ENCODE measurements at places on chromosomes 5 and 9. TPM values are rescaled to one million over a fixed set of nuclear protein-coding genes. Genes with fewer than 3 reads are reported as not detected.

GRCh38 chr5:142290577-142291299, 34.1 kb downstream of the SPRY4 start:
- DNase-seq = no peak

DNA sequence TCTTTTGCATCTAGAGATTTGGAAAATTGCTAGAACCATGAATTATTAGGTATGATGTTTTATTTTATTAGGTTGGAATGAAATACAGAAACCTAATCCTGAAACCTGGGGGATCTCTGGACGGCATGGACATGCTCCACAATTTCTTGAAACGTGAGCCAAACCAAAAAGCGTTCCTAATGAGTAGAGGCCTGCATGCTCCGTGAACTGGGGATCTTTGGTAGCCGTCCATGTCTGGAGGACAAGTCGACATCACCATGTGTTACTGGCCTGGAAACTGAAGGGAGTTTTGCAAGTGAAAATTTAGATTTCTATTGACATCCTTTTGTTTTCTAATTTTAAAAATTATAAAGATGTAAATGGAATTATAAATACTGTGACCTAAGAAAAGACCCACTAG, 100.7 kb downstream of the NLN start:
- DNase-seq = no peak

TEX48 gene
- not detected for total RNA-seq

- no peak for DNase-seq
Measured at GRCh38 chr9:133374612-133375115, 1.2 kb downstream of the SURF4 start.

PCDHGB7 gene
- total RNA-seq = 19.7 TPM

- no peak for DNase-seq
Measured at GRCh38 chr9:115213818-115214334, 95.9 kb upstream of the TNC start.

DNA sequence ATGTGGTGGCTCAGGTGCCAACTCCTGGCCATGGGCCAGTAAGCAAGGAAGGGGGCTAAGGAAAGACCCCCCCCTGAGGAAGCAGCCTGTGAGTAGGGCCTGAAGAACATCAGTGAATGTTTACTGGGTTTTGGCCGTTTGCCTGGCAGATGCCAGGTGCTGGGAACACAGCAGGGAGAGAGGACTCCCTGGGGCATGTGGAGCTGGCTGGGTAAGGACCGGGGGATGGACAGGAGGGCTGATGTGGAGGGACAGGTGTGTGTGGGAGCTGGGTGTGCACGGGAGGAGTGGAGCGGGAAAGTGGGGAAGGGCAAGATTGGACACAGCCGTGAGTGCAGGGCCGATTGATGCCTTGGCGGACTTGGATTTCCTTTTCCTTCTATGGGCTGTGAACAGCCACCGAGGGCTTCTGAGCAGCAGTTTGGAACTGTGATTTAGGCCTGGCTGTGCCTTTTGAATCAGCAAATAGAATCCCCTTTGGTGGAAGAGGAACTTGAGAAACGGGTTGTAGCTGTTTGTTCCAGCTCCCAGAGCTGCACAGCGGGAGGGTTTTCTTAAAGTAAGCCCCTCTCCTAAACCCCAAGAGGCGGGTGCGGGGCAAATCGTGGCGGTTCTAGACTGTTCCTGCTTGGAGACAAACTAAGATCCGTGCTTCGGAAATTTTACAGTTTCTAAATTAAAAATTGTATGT, 3.1 kb downstream of the HMCN2 start:
- DNase-seq = peak; percentile 45

CDC14B gene
- 39.7 TPM for total RNA-seq

CD72 gene
- total RNA-seq = 3.0 TPM

DNA sequence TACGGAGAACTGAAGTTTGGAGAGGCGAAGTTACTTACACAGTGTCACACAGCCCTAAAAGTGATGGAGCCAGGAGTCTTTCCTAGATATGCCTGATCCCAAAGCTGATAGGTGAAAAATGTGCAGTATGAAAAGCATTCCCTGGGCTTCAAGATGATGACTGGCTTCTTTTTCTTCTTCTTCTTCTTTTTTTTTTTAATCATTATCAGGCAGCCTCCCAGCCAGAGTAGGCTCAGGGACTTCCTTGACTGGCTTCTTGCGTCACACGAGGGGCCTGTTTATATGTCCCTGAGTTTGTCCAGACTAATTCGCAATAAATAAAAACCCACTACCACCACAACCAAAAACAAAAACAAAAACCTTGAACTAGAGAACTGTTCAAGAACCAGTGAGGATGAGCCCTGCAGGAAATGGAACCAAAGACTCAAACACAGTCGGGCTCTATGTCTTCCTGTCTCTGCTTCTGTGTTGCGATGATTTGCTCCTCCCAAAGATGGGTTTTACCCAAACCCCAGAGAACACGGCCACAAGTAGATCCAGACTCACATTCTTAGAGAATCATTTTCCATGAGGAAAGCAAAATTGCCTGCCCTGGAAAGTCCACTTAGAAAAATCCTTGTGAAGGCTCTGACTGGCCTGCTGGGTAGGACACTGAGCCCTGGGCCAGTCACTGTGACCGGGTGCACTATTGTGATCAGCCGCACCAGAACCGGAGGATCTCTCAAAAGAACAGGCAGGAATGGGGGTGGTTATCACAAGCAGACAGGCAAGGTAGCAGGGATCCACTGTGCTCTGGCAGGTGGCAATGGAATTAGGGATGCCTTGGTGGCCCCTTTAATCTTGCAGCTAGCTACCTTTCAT, 38.0 kb upstream of the ADAM19 start:
- DNase-seq = no peak

DNA sequence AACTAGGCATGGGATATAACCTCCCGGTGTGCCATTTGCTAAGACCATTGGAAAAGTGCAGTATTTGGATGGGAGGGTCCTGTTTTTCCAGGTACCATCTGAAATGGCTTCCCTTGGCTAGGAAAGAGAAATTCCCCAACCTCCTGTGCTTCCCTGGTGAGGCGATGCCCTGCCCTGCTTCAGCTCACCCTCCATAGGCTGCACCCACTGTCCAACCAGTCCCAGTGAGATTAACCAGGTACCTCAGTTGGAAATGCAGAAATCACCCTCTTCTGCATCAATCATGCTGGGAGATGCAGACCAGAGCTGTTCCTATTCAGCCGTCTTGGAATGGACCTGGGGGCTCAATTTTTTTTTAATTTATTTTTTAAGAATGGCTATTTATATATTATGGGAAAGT, 254.8 kb downstream of the SGCD start:
- DNase-seq = no peak

DNA sequence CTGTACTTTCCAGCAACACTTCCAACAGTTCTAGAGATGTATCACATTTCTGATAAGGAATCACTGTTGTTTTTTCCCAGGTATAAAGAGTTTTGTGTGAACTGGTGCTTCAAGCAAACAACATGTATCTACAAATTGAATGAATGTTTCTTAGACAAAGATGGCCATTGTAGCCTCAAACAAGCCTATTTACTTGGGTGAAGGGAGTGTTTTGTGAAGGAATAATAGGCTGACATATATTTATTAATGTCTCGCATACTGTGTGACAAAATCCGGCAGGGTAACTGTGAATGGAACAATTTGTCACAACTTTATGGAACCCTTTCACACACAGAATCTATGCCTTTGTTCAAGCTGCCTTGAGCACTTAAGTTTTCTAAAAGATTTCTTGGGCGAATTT, 24.8 kb upstream of the DAB2 start:
- no peak for DNase-seq

GRCh38 chr9:7936163-7936562, 136.6 kb upstream of the DMAC1 start:
- no peak for DNase-seq

DNA sequence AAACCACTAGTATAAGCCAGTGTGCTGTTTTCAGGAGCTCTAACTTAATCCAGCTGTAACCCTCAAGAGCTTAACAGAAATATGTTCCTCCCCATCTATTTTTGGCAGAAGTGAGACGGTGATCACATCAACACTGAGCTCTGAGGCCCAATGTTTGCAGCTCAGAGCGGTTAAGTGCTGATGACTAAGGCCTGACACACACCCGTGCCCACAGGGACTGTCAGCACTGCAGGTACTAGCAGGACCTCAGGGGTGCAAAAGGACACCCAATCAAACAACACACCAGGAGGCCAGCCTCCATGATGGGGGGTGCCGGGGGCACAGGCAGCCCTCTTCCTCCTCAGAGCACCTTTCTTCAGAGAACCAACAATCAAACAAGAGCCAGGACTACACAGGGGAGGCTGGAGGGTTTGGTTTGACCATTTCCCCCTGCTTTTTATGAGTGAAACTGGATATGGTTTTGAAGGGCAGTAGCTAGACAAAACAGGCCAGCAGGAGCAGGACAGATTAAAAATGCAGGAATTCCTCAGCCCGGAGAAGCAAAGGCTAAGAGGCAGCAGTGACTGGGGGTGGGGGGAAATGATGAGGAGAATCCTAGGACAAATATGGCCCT, 61.3 kb downstream of the RAPGEF1 start:
- DNase-seq = peak; percentile 64

ABO gene
- 32.6 TPM for total RNA-seq

DNA sequence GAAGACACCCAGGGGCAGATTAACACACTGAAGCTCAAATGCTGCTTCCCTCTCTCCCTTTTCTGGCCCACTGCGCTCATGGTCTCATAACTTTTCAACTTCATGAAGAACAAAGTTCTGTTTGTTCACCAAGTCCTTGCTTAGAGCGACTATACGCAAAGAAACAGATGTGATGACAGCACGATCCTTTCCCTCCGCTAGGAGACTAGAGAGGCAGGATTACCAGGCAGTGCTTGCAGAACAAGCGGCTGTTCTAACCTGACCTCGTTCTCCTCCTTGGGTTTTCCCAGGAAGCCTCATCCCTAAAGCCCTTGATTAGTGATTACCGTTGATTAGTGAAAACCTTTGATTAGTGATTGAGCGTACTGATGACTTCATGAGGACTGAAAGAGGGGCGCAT, 649.9 kb downstream of the IRX1 start:
- DNase-seq = no peak

- DNase-seq = no peak
Measured at GRCh38 chr5:1827025-1827885, 26.0 kb downstream of the NDUFS6 start.

DNA sequence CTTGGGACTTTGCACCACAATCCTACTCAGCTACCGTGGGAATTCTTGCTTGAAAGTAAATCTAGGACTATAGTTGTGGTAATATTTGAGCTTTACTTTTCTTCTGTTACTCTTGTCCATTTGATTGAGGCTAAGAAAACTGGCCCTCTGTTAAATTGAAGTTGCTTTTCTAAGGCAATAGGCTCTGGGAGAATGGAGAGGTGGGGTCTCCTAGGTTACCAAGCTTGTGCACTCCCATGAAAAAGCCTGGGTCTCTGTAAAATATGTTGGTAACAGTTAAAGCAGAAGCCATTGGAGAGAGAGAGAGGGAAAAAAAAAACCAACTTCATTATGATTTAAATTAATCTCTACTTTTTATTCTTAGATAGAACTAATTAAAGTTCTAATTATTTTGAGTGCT, 68.6 kb downstream of the RAI14 start:
- no peak for DNase-seq

- DNase-seq = no peak
Measured at GRCh38 chr9:128551657-128552152, 682 bp upstream of the SPTAN1 start.

NFX1 gene
- 65.3 TPM for total RNA-seq

- DNase-seq = no peak
Measured at GRCh38 chr5:168660691-168661090, 81.5 kb upstream of the PANK3 start.

- DNase-seq = no peak
Measured at GRCh38 chr5:133890314-133890713, 78.1 kb downstream of the C5orf15 start.

SLC36A3 gene
- not detected for total RNA-seq

SLC6A3 gene
- not detected for total RNA-seq

CCDC192 gene
- total RNA-seq = 1.3 TPM

GRCh38 chr5:79301046-79301712, 65.2 kb downstream of the JMY start:
- DNase-seq = no peak

GRCh38 chr5:21688655-21689054, 1164.5 kb downstream of the CDH12 start:
- DNase-seq = no peak

- DNase-seq = no peak
Measured at GRCh38 chr5:177355868-177356168, 1.9 kb upstream of the RGS14 start.

GRCh38 chr5:91212714-91213092, 170.4 kb downstream of the ARRDC3 start:
- no peak for DNase-seq

IL31RA gene
- not detected for total RNA-seq

TMEM171 gene
- total RNA-seq = 74.6 TPM

DNA sequence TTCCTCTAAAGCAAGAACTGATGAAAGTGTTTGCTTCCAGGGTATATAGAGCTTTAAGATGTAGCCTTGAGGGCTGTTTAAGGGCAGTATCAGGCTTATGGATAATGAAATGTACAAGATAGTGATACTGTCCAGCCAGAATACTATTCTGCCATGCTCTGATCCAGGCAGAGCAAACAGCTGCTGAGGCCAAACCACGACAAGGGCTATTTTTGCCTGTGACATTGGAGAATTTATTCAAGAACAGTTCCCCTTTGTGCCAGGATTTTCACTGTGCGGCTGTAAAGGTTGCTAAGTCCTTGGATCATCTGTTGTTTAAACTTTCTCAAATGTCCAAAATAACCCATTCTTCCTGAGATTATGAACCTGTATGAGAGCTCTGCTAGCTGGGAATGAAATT, 70.4 kb downstream of the OTP start:
- no peak for DNase-seq

GRCh38 chr9:3608011-3608410, 82.2 kb upstream of the RFX3 start:
- DNase-seq = no peak

C7 gene
- 108 TPM for total RNA-seq

DNA sequence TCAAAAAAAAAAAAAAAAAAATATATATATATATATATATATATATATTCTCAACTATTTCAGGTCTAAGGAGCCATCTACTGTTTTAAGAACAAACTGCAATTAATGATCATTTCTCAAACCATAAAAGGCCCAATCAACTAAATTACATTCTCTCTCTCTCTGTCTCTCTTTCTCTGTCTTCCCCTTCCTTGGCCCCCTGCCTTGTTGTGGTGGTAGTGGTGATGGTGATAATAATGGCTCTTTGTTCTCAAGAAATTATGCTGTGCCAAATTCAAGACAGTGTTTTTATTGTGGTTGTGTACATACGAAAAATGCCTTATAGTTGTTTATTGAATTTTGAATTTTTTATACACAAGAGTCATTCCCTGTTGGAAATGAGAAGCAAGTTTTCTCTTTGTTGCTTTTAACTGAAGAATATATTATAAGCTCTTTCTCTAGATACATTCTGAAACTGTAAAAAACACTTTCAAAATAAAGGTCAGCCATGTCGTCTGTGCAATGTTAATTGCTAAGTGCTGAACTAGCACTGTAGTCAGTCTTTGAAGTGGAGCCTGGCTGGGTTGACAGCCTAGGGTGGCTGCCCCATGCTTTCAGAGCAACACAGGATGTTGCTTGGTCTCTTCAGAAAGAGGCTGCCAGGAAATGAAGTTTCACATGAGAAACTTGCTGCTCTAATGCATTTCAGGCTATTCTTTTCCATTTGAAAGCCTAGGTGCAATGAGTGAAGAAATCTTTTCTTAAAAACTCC, 96.0 kb downstream of the HINT1 start:
- no peak for DNase-seq

All from thyroid gland (tissue), 4 donors.